ENCODE measurements at places on chromosomes 13 and 19.

DNA sequence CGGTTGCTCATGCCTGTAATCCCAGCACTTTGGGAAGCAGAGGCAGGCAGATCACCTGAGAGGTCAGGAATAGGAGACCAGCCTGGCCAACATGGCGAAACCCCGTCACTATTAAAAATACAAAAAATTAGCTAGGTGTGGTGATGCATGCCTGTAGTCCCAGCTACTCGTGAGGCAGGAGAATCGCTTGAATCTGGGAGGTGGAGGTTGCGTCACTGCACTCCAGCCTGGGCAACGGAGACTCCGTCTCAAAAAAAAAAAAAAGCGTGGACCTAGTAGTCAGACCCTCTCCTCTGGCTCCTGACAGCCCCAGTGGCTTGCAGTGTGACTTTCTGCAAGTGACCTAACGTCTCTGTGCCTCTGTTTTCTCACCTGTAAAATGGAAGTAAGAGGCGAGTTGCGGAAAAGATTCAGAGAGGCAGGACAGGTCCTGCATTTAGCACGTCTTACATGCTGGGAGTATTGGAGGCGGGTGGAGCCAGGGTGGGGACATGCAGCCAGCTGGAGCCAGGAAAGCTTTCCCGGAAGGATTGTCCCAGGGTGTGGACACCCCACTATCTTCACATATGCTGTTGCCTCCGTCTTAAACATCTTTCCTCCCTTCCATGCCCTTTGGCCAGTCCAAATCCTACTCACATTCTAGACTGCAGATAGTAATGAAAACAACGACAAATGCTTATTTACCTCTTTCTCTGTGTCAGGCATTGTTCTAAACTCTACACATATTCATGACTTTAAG, 2.9 kb downstream of the TUBB4A start:
- no peak for DNase-seq

- no peak for DNase-seq
Measured at GRCh38 chr13:75226733-75227435, 255.1 kb downstream of the TBC1D4 start.

DNA sequence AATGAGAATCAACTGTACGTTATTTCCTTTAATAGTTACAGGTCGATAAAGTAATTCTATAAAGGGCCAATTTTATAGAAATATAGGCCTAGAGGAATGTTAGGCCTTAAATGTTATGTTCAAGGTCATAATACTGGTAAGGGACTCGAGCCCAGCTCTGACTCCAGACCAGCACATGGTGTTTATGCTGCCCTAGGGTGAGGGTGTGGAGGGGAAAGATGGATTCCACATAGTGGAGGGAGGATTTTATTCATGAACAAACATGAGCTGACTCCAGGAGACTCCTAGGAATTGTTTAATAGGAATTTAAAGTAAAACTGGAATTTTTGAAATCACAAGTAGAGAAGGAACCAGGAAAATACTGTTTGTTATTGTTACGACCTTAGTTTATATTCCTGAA, 139.9 kb downstream of the LACC1 start:
- no peak for DNase-seq

DNA sequence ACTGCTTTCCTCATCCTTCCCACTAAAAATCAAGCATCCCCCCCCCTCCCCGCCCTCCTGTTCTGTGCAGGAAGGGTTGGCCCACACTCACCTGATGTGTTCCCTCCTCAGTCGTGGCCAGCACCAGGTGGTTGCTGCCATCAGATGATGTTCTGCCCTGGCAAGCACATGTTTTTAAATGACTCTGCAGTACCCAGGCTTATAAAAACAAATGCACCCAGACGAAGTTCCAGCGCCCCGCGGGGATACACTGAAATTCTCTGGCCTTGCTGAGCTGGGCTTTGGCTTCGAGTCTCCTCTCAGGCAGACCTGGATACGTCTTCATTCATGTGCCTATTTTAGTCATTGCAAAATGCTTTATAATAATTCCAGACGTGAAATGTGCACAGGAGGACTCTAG, 316.3 kb downstream of the DLEU7 start:
- no peak for DNase-seq

Data from activated gamma-delta T cell (primary cell).